ENCODE measurements at places on chromosomes 2 and 18. TPM values are rescaled to one million over a fixed set of nuclear protein-coding genes. Genes with fewer than 3 reads are reported as not detected.

C2orf15 gene
- polyA plus RNA-seq = not detected

LRATD1 gene
- 0.40 TPM for polyA plus RNA-seq

B3GNT7 gene
- polyA plus RNA-seq = 0.07 TPM

REG3G gene
- polyA plus RNA-seq = not detected

KCNIP3 gene
- polyA plus RNA-seq = 1.4 TPM

SNED1 gene
- 3.7 TPM for polyA plus RNA-seq

L3MBTL4 gene
- 0.02 TPM for polyA plus RNA-seq

ANKRD23 gene
- polyA plus RNA-seq = 1.6 TPM

CCDC85A gene
- polyA plus RNA-seq = 1.5 TPM

GAL3ST2 gene
- not detected for polyA plus RNA-seq

DIS3L2 gene
- 15.8 TPM for polyA plus RNA-seq

IL36RN gene
- polyA plus RNA-seq = not detected

DNAJB2 gene
- polyA plus RNA-seq = 45.8 TPM

PMS1 gene
- polyA plus RNA-seq = 7.1 TPM

TMEM178A gene
- polyA plus RNA-seq = 1.1 TPM

UPP2 gene
- not detected for polyA plus RNA-seq

HK2 gene
- polyA plus RNA-seq = 18.7 TPM

EPAS1 gene
- 103 TPM for polyA plus RNA-seq

MAPRE2 gene
- polyA plus RNA-seq = 18.4 TPM

RNU2-63P gene
- not detected for polyA plus RNA-seq

RPL37A gene
- polyA plus RNA-seq = 1,504 TPM

VAMP8 gene
- polyA plus RNA-seq = 1.7 TPM

PLEKHH2 gene
- 3.3 TPM for polyA plus RNA-seq

FNDC4 gene
- 11.1 TPM for polyA plus RNA-seq

TTC39C gene
- polyA plus RNA-seq = 8.0 TPM

CXCR4 gene
- not detected for polyA plus RNA-seq

CDH2 gene
- 53.3 TPM for polyA plus RNA-seq

SRD5A2 gene
- polyA plus RNA-seq = not detected

SERTAD2 gene
- polyA plus RNA-seq = 12.7 TPM

GALNT3 gene
- 0.76 TPM for polyA plus RNA-seq

REEP1 gene
- 0.03 TPM for polyA plus RNA-seq

CCDC148 gene
- 0.17 TPM for polyA plus RNA-seq

WNT6 gene
- polyA plus RNA-seq = not detected

IMPA2 gene
- polyA plus RNA-seq = 5.5 TPM

PCARE gene
- not detected for polyA plus RNA-seq

SPEG gene
- 109 TPM for polyA plus RNA-seq

CHRND gene
- polyA plus RNA-seq = not detected

ACKR3 gene
- polyA plus RNA-seq = not detected

RNF144A gene
- 0.47 TPM for polyA plus RNA-seq

ABHD1 gene
- polyA plus RNA-seq = 0.24 TPM

RESP18 gene
- not detected for polyA plus RNA-seq

MTCL1 gene
- polyA plus RNA-seq = 44.7 TPM

RAB6C gene
- not detected for polyA plus RNA-seq

PLGLB2 gene
- polyA plus RNA-seq = 0.99 TPM

POTEJ gene
- not detected for polyA plus RNA-seq

LYPD6 gene
- 0.49 TPM for polyA plus RNA-seq

GCG gene
- polyA plus RNA-seq = not detected
